Activated T-helper 9 cell treated with anti-CD3 and anti-CD28 coated beads, Interleukin-2, amount 50 U/mL, for 16 hours (primary cell): ENCODE measurements at places on chromosomes 11 and 22.

DNA sequence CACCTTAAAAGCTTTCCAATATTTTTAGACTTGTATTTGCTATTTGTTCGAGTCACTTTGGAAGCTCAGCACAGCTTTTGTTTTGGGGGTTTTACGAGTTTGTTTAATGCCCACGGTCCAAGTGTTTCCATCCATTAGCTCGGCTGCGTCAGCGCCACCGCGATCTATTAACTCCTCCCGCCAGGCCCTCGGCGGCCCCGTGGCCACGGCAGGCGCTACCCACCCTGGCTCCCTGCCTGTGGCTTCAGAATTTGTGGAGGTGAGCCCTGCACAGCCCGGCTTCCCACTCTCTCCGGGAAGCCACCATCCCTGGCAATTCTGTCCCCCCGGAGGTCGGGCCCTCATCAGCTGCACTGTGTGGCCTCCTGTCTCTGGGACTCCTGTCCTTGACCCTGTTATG, 648.5 kb downstream of the BRD1 start:
- no peak for DNase-seq

DNA sequence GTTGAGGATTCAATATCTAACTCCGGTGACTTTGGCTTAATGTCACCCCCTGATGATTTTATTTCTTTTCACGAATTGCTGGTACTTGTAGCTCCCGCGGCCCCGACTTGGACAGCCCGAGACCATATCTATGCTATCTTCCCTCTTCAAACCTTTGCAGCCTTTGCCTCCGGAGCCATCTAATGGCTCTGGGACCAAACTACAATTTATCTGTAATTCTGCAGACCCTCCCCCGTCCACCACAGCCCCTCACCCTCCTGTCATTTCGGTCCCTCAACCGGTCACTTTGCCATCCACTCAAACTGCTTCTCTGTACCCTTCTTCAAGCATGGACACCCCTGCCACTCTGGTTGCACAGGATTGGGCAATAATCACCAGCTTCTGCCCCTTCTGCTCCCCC, 25.7 kb upstream of the ALDH3B2 start:
- no peak for DNase-seq

DNA sequence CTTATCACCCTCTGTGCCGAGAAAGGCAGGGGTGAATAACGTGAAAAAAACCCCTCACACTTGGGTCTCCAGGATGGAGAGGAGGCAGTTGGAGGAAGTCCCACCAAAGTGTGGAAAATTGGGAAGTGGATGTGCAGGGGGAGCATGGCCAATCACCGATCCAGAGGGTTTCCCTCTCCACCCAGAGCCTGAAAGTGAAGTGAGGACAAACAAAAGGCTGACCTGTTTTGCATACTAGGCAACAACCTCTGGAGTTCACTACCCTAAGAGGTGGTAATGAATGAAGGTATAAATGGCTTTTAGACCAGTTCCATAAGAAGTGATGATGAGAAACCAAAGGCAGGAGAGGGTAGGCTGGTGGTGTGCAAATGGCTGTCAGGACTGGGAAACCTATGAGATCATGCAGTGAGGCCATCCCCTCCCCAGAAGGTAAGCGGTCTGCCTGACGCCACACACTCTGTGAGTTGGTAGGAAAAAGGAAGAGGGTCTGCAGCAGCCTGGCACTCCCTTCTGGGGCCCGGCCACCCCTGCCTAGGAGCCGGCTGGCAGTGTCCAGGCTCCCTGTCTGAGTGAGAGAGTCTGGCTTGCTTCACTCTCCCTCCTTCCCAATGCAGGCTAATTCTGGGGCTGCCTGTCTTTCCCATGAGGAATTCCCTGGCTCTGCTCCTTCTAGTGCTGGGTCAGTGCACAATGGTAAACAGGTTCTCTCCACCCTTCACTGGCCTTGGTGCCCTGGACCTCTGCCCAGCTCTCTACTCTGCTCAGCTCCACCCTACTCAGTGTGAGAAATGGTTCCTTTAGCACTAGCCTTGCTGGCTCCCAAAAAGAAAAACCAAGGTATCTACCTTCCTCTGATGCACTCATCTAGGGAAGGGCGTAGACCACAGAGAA, 15.6 kb downstream of the TBC1D10A start:
- no peak for DNase-seq

DNA sequence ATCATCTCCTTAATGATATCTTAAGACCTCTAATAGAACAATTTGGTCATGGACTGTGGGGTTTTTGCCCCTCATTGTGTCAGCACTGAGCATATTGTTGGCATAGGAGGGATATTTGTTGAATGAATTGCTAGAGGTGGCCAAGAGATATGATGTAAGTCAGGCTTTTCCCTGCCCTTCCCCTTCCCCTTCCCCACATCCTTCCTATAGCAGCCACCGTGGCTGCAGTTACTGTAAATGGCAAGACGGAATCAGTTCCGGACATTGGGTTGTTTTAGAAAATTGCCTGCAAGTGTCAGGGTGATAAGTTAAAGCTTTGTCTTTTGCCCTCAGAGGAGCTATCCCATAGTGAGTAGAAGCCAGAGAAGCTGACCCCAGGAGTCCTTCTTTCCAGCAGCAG, 23.0 kb downstream of the LIMK2 start:
- no peak for DNase-seq

DNA sequence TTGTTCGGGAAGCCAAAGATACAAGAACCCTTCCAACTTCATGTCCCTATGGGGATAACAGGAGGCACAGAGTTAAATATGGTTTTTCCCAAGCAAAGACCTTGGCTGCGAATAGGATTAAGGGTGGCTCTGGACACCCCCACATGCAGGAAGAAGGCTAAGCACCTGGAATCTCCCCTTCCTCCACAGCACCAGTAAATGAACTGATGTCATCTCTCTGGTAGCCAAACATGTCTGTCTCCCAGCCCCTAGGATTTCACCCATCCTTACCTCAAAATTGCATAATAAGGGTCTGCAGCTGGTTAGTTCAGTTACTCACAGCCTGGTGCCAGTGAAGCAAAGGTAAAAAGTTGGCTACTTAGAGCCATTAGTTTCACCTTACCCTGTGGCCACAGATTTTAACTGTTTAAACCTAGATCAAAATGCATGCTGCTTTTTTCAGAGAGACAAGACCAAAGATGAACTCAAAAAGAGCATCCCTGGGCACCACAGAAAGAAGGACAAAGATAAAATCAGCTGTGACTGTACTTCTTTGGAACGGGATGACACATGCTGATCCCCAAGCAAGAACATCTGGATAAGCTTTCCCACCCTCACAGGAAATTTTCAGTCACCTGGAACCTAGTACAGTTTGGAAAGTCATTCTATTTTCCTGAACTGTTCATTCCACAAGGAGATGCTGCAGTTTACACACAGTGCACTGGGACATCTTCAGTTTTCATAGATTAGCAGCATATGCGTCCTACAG, 77.2 kb upstream of the AKIP1 start:
- no peak for DNase-seq

DNA sequence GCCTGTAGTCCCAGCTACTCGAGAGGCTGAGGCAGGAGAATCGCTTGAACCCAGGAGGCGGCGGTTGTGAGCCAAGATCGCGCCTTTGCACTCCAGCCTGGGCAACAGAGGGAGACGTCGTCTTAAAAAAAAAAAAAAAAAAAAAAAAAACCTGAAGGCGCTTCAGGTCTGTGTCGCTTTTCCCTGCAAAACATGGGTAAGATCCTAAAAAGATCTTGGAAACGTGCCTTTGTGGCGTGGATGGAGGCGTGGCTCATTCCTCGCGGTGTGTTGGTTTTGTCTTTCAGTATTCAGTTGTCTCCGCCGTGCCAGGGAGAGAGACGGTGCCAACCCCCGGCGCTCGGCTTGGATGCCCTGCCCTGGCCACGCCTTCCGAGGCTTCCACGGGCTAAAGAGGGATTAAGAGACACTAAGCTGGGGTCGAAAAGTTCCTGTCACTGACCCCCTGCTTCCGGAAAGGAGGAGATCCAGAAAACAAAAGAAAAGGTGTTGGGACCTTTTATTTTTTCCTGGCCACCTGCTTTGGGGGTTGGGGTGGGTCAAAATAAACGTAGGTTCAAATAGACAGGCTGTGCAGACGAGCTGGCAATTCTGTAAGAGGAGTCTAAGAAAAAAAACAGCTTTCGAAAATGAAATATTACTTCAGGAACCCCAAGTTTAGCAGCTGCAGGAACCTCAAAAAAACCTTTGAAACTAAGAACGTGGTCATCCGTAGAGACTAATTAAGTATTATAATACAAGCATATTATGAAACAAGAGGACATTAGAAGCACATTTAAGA, 1.1 kb upstream of the SLC35F2 start:
- DNase-seq, result peak; percentile 13

DNA sequence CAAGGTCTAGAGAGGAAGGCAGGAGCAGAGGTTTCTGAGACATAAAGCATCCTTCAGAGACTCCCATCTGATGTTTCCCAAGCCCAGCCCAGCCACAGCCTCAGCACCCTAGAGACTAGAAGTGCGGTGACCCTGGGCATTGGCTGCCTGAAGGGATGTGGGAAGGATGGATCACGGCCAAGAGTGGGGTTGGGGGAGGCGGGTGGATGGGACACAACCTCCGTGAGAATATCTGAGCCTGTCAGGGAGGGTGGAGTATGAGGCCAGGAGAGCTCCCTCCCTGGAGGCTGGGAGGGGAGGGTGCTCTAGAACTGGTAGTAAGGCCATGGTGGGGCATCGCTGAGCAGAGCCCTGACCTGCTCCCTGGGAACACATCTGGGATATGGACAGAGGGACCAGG, 71.4 kb downstream of the CSNK2A3 start:
- no peak for DNase-seq

DNA sequence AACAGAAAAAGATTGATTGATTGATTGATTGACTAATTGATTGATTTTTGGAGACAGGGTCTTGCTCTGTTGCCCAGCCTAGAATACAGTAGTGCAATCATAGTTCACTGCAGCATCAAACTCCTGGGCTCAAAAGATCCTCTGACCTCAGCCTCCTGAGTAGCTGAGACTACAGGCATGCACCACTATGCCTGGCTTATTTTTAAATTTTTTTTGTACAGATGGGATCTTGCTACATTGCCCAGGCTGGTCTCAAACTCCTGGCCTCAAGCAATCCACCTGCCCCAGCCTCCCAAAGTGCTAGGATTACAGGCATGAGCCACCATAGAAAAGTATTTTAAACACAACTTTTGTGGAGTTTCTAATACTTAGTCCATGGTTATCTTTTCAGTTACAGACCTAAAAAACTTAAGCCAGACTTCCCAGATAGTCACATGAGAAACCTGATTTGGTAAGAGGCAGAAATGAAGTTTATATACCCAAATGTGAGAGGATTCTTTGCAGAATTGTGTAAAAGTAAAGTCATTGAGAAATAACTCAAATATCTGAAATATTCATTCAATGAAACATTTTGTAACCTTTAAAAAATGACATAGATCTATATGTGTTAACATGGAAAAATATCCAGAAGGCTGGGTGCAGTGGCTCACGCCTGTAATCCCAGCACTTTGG, 186.5 kb downstream of the SWAP70 start:
- no peak for DNase-seq

DNA sequence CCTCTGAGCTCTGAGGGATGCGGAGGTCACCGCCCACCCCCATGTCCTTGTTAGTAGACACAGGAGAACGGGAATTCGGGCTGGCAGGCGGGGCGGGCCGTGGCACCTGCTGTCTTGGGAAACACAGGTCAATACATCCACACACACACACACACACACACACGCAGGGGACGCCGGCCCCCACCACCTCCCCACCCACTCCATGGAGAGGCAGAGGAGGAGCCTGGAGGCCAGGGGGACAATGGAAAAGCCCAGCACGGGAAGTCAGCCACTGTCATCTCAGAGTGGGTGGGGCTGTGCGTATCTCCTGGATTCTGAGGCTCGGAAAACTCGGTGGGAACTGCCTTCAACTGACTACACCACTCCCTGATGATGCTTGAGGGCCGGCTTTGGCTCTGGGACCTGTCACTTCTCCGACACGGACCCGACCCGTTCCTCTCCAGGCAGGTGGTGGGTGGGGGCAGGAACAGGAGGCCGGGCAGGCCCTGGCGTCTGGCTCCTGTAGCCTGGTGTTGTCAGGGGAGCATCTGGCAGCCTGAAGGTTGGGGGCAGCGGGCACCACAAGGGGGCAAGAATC, 18.5 kb upstream of the TMEM184B start:
- DNase-seq, result no peak

GRCh38 chr11:13015753-13016152, 6.6 kb downstream of the RASSF10 start:
- DNase-seq, result no peak

- DNase-seq, result no peak
Observed at GRCh38 chr11:111654601-111655000, 52.4 kb downstream of the SIK2 start.

DNA sequence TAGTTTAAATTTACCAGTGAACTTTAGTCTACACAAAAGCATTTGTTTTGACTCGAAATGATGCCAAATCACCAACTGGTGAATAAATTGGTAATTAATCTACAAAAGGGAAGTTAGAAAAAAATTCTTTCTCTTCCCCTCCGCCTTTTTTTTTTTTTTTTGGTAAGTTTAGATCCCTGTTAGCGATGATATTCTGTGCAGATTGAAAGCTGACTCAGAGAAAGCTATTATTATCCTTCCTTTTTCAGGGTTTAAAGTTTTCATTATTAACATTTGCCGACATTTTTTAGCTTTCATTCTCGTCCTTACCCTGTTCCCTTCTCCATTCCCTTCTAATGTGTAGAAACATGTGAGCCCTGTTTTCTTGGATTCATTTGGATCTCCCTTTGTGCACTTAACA, 16.8 kb upstream of the NUP160 start:
- no peak for DNase-seq

DNA sequence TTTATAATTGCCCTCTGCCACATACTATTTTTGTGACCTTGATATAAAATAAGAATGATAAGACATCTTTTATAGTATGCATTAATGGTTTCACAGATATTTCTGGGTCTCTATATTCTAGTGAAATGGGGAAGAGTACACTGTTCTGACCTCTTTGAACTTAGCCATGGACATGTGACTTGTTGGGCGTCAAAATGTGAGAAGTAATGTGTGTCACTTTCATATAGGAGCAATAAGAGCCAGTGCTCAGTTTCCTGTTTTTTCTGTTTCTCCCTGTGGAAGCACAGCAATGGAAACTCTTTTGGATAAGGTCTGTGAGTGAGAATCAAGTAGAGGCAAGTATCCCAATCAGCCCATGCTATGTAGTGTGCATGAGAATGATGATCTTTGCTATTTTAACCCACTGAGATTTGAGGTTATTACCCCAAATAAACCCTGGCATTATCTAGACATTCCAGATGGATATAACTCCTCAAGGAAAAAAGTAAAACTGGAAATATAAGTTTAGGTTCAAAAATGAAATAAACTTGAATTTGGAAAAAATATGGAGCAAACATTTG, 60.7 kb downstream of the RAB38 start:
- DNase-seq, result no peak

- no peak for DNase-seq
Observed at GRCh38 chr22:45828841-45829240, 148.1 kb downstream of the WNT7B start.
